SW 1271 (cell line): ENCODE measurements at places on chromosomes 6 and 20.

GRCh38 chr20:39103732-39104131 is 141.6 kb downstream of the DHX35 start:
- peak; percentile 31 for DNase-seq

DNA sequence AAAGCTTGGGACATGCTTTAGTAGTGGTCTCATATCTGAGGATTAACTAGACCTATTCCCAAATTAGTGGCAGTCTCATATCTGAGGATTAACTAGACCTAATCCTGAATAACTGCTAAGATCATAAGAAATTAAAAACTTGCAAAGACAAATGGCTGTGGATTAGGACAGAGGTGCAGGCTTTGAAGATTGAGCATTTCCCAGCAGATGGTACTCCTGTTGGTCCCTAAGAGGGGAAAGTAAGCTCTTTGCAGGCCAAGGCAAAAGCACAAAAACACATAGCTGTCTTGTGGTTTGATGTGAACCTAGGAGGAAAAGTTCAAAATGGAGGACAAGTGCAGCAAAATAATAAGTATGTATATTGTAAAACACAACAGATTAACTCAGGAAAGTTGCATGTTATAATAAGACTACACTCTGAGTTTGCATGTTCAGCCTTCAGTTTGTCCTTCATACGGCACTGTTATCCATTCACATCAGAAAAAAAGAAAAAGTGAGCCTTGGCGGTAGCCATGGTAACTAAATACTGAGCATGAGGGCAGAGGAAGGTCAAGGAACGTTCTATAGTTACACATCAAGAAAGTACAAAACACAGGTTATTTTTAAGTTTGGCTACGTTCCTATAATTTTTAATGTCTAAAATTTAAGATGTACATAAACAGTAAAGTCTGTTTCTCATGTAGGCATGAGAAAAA is 62.8 kb downstream of the FILIP1 start:
- DNase-seq: no peak

GRCh38 chr6:101401792-101402621 is 8.5 kb downstream of the GRIK2 start:
- DNase-seq: no peak

- DNase-seq: no peak
These were observed 19.2 kb upstream of the BPIFB1 start for GRCh38 chr20:33263784-33264183.

GRCh38 chr20:46362921-46363867 is 43.2 kb downstream of the ELMO2 start:
- DNase-seq: no peak
